ENCODE measurements at places on chromosomes 11 and 22.
A peak's percentile ranks its signal among the peaks of the same experiment; 100 is the strongest.

- no peak for DNase-seq
Measured at GRCh38 chr22:19113429-19113828, 8.8 kb downstream of the DGCR2 start.

DNA sequence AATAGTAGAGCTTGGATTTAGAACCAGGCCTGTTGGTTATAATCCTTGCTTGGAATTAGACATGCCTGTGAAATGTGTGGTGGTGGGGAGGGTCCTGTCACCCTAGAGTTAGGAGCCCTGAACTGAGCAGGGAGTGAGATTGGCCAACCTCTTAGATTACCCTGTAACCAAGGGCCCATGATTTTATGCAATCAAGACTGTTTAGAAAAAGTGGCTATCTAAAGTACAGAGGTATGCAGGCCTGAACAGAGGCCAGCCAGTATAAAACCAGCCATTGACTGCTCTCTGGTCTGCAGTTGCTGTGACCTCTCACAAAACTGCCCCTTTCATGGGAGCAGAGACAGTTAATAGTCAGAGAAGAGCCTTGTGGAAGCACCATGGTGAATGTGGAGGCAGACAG, 36.2 kb downstream of the SERPINH1 start:
- DNase-seq = no peak

DNA sequence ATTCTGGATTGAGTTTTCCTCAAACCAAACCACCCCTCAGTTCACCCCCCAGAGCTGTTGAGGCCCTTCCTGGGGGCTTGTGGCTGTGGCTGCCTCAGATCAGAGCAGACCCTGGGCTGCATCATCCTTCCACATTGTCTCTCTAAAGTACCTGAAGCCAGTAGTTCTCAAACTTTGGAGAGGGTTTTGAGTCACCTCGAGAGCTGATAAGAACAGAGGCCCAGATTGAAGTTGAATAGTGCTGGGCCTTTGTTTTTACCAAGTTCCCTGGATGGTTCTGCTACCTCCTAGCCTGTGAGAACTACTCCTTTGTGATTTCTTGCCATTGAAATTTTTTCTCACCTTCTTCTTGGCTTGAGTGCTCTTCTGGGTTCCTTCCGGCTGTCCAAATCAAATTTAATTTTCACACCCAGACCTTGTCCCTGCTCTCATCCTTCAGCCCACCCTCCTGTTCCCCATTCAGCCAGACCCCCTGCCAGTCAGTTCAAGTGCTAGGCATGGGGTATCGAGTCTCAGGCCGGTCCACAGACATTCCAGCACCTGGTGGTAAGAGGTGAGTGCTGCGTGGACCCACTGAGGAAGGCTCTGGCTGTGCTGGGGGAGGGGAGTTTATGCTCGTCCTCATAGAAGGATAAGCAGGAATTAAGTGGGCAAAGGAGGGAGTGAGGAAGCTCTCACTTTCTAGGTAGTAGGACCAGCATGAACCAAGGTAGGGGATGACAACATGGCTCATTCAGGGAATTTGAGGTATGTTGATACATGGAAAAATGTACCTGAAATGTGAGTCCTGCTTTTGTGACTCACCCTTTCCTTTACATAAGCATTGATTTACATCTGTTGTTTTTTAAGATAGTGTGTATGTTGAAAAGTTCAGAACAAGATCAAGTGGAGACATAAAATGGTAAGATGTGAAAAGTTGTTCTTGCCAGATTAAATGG, 116.5 kb downstream of the PTPRJ start:
- DNase-seq = no peak

GRCh38 chr22:25113316-25113721, 86.3 kb upstream of the CRYBB3 start:
- no peak for DNase-seq

DNA sequence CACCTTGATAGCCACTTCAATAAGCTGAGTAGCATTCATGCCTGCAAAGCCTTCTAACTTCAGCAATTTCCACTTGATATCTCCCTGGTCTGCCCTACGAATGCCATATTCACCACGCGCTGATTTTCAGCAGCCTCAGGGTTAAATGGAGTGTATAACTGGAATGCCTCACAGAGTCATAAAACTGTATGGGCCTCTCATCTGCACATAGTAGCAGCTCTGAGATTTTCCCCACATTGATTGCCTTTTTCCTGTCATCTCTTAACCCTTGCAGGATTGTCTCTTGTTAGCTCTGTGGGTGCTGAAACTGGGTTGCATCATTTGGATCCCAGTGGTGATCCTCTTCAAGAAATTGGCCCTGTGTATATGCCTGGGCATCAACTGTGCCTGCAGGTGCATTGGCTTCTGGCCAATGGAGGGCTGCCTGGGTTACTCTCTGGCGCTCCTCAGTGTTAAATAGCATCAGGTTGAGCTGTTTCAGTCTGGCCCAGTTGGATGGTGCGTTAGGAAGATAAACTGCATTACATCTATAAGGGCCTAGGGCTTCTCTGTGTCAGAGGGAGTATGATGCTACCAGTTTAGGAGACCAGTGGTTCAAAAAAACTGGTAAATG, 17.4 kb upstream of the GLYATL1 start:
- DNase-seq = no peak

GRCh38 chr22:26806445-26807175, 149.2 kb downstream of the MIAT start:
- DNase-seq = no peak

DNA sequence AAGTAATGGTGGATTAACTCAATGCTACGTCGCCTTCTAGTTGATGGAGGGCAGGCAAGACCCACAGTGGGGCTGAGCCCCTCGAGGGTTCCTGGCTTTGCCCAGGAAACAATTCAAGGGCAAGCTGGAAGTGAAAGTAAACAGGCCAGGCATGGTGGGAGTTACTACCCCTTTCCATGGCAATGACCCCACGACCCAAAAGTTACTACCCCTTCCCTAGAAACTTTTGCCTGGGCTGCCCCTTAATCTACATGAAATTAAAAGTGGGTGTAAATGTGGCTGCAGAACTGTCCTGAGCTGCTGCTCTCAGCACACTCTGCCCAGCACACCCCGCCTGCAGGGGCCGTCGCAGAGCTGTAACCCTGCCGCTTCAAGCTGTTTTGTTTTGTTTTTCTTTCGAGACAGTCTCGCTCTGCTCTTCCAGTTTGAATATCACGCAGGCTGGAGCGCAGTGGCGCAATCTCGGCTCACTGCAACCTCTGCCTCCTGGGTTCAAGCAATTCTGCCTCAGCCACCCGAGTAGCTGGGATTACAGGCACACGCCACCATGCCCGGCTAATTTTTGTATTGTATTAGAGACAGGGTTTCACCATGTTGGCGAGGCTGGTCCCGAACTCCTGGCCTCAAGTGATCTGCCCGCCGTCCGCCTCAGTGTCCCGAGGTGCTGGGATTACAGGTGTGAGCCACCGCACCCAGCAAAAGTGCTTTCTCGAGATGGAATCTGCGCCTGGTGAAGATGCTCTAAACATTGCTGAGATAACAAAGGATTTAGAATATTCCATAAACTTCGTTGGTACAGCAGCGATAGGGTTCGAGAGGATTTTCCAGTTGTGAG, 5.9 kb upstream of the RNH1 start:
- no peak for DNase-seq

DNA sequence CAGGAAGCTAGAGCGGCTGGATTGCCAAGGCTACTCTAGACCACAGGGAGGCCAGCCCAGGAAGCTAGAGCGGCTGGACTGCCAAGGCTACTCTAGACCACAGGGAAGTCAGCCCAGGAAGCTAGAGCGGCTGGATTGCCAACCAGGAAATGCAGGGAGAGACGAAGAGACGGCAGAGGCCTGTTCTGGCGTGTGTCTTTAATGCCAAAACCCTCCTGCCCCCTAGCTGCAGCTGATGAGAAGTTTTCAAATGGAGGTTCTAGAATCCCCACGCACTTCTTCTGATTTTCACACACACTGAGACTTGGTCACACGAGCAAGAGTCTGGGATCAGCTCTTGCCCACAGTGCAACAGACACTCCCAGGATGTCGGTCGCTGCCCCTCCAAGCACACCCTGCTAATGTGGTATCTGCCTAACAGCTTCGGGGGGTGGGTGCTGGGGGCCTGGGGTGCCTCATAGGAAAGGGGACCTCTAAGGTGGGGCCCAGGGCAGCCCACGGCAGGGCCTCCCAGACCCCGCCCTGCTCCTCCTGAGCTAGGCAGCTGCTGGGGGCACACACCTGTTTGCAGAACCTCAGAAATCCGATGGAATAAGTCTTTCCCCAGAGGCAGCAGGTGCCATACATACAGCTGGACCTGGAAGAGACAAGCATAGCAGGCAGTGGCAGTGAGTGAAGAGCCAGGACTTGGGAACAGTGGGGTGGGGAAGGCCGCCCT, 28.5 kb downstream of the MAFF start:
- peak; percentile 38 for DNase-seq

DNA sequence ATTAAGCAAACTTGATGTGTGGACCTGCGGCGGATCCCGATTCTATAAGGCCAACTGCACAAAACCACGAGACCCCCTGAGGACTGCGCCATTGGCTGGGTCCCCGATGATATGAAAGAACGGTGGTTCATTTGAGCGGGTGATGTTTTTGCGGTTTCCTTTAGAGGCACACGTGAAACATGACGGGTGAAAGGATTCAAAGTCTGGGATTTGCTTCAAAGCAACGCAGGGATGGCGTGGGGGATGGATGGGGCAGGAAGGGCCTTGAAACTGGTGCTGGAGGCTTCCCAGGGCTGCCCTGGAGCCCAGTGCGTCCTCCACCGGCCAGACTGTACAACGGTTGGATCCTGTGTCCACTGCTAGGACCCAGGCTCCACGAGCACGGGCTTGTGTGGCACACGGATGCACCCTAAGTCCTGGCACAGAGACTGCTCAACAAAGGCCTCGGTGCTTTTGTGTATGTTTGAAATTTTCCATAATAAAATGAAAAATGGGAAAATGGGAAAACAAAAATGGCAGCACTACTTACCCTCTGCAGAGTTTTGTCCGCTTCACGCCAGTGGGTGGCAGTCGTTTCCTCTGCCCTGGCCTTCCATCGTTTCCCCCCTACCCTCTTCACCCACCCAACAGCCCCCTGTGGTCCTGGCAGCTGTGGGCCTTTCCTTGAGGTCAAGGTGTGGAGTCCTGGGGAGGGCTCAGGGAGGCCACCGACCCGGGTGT, 3.6 kb downstream of the ASCL2 start:
- no peak for DNase-seq

- no peak for DNase-seq
Measured at GRCh38 chr22:30949934-30950660, 18.5 kb downstream of the MORC2 start.

DNA sequence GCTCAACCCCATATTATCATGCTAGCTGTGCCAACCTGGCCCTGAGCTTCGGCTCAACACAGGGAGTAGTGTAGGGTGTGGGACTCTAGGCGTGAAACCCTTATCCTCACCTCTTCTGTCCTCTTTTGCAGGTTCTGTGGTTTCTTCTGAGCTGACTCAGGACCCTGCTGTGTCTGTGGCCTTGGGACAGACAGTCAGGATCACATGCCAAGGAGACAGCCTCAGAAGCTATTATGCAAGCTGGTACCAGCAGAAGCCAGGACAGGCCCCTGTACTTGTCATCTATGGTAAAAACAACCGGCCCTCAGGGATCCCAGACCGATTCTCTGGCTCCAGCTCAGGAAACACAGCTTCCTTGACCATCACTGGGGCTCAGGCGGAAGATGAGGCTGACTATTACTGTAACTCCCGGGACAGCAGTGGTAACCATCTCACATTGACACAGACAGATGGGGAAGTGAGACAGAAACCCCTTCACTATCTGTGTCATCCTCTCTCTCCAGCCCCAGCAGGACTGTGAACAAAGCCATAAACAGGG, 76.4 kb downstream of the GGTLC2 start:
- peak; percentile 11 for DNase-seq

GRCh38 chr11:19938169-19938856, 222.0 kb downstream of the DBX1 start:
- DNase-seq = peak; percentile 52

GRCh38 chr11:111454561-111455192, 57.5 kb downstream of the BTG4 start:
- DNase-seq = peak; percentile 61

GRCh38 chr11:130051082-130051481, 18.6 kb upstream of the APLP2 start:
- DNase-seq = no peak

- DNase-seq = no peak
Measured at GRCh38 chr11:17388609-17389210, at the start of gene KCNJ11. KCNJ11 (minus strand) TSS chr11:17388659; CDS start chr11:17388091, 568 bp downstream.

GRCh38 chr22:49392841-49393510, 434.7 kb downstream of the BRD1 start:
- DNase-seq = no peak

DNA sequence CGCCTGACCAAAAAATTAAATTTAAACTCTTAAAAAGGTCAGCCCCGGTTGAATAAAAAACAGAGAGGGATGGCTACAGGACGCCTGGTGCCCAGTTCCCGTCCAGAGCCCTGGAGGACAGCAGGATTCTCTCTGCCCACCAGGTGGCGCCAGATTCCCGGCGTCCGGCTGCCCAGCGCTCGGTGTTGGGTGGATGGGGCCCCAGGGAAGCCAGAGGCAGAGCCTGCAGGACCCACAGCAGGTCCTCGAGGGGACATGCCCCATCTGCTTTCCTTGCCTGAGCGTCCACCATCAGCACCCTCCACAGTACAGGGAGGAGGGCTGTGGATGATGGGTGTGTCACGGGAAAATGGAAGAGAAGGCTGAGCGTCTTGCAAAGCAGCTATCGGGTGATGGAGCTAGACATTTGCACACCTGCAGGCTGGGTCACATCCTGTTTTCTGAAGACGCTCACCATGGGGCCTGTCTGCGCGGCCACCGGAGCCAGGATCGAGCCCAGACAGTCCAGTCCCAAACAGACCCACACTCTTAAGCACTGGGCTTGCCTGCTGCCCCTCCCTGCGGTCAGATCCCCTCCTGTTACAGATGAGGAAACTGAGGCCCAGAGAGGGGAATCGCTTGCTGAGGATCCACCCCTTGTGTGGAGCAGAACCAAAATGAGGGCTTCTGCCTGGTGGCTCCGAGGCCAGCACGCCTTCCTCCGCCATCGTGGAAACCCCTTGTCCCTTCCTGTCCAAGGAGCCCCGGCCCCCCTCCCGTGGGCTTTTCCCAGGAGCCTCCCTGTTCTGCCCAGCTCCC, 18.5 kb upstream of the CBX7 start:
- DNase-seq = peak; percentile 85

- DNase-seq = no peak
Measured at GRCh38 chr22:44569561-44569991, 71.5 kb upstream of the RTL6 start.

DNA sequence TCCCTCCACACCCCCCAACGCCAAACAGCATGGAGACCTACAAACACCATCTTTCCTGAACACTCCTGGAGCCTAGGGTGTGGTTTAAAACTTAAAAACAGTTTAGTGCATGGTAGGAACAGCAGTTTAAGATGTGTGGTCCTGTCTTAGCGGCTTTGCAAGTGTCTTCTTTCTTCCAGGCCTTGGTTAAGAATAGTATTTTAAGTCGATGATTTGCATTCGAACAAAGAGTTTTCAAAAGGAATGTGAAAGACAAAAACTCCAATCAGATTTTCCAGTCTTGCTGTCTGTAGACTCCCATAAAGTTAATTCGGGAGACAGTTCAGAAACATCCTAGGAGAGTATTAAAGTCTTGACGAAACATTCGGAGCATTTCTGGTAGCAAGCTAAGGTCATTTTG, 3.7 kb downstream of the FGF4 start:
- DNase-seq = no peak

GRCh38 chr22:16954060-16954403, 54.0 kb downstream of the GAB4 start:
- DNase-seq = no peak

- DNase-seq = peak; percentile 50
Measured at GRCh38 chr11:122900587-122901202, 18.1 kb downstream of the JHY start.
